Iris pigment epithelial cell (primary cell): ENCODE measurements at places on chromosomes 6 and 20.

DNA sequence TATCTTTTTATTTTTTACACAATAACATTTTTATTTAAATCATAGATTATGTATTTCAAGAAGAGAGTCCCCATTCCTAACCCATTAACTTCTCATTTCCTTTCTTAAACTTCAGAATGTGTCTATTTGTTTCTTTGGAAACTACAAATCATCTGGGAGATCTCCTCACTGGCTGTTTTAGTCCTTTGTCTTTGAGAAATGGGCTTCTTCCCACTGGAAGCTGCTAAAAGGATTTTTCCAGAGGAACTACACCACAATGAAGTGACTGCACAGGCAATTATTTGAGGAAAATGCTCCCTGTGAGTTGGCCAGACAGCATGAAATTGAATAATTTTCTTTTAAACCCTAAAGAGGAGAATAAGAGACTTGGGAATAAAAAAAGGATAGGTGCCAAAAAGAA is 119.1 kb downstream of the TENT5A start:
- DNase-seq = no peak

DNA sequence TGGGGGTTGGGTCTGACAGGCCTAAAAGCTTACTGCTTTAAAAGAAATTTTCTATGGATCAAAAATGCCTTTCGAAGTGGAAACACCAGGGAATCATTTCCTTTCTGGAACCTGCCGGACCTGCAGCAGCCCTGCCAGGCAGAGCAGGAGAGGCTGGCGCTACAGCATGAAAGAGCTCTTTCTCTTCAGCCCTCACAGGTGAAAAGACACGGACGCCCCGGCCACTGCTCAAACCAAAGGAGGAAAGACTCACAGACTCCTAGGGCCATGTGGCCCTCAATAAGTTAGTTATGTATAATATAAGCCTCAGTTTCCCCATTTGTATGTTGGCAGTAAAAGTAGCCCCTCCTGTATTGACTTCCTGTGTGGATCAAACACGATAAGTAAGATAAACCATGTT is 8.3 kb downstream of the SCML4 start:
- DNase-seq = no peak

- no peak for DNase-seq
These were observed 6.4 kb upstream of the FAM209A start for GRCh38 chr20:56518126-56518525.

- DNase-seq = no peak
These were observed 14.4 kb downstream of the PTK7 start for GRCh38 chr6:43090559-43090956.

DNA sequence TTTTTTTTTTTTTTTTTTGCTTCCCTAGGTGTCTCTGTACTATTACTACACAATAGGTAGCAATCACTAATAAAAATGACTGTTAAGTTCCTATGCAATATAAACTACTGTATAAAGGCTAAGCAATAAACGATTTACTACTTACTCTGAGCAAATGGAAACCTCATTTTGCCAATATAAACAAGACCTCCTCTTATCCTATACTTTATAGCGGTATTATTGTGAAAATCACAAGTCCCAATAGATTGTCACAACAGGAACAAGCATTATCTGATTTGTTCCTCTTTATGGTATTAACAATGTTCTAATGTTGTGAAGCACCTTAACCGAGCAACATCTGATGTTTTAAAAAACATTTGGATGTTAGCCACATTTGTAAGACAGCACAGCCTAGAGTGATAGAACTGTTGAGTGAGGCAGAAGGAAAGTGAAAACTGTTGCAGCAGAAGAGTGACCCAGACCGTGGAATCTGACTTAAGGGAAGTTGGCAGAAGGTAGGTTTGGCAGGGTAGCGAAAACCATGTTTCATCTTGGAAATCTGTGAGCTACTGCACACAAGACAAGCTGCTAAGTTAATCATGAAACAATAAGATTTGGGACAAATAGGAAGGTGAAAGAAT is 94.2 kb downstream of the MYLK4 start:
- no peak for DNase-seq

DNA sequence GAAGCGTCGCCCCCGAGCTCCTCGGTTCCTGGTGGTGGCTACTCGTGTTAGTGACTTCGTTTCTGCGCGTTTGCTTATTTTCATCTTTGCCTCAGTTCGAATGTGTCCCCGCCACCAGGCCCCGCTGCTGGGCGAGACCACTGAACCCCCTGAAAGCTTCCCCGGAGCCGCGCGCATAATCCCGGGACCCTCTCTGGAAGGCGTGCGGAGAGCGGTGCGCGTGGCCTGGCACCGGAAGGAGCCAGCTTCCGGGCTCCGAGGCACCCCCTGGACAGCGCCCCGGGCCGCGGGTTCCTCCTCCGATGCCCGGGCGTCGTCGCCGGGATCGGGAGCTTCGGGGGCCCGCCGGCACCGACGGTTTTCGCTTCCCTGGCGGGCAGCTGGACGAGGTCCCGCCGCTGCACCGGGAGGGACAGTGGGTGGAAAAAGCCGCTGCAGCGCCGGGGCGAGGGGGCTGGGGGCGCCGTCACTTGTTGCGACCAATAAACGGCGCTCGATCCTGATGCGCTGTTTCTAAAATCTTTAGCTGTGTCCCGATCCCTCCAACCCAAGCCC is 643 bp upstream of the SLC35D3 start:
- DNase-seq = no peak

DNA sequence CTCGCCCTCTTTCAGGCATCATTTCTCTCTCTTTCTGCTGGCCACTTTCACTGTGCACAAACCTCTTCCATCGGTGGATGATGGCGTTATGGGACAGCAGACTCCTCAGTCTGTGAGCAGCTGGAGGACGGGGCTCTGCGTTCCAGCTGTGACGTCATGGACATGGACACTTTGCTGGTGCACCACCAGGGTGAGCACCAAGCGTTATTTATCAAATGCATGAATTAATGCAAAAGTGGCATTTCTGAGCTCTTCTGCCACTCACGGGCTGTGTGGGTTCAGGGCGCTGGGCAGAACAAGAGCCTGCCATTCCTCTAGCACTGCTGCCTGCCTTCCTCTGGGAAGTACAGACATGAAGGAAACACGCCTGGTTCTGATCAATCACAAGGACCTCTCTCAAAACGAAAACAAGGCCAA is 82.9 kb upstream of the MPC1 start:
- DNase-seq = peak; percentile 12
